ENCODE measurements at places on chromosomes 3 and 15. TPM values are rescaled to one million over a fixed set of nuclear protein-coding genes. Genes with fewer than 3 reads are reported as not detected.

DNA sequence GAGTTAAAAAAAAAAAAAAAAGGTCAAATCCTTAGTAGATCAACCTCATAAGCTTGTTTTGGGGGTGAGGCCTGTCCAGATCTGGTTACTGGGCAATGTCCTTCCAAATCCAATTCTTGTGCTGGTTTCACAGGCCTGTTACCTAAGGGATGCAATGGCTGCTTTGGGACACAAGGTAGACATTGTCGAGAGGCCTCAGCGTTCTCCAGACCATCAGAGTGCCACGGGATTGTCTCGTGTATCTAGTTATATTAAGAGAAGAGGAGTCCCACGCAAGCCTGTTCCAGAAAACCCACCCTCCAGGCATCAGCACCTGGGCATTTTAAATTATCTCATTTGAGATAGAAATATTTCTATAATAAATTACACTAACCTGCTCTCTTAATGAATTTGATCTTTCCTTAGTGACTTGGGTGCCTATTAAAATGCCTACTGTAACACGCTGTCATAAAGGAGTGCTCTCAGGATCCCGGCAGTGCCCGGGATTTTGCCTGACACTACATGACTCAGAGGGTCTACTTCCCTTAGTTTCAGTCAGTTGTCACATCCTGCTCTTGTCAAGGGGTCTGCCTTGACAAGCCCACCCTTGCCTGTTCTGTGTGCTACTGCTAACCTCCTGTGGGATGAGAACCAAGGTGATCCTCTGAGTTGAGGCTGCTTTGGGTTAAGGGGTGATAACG lies 116.0 kb downstream of the LIPC start:
- DNase-seq: no peak

- no peak for DNase-seq
These were observed 237.5 kb downstream of the UBE2E2 start for GRCh38 chr3:23440416-23441294.

DNA sequence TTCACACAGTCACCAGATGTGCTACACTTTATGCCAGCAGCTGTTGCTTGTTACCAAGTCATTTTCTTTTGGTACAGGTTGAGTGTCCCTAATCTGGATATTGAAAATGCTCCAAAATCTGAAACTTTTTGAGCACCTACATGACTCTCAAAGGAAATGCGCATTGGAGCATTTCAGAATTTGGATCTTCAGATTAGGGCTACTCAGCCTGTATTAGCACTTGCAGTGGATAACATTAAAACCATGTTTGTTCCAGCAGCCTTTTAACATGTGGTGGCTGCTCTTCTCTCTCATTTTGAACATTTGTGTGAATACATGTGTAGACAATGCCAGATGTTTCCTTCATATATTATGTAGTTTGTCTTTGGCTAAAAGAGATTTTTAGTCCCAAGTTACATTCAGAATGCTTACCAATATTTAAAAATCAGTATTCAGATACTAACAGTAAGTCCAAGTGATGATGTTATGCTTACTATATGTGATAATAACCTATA lies 230.9 kb upstream of the UBE2E1 start:
- no peak for DNase-seq

- DNase-seq: no peak
These were observed 33.9 kb upstream of the STT3B start for GRCh38 chr3:31498791-31499190.

DNA sequence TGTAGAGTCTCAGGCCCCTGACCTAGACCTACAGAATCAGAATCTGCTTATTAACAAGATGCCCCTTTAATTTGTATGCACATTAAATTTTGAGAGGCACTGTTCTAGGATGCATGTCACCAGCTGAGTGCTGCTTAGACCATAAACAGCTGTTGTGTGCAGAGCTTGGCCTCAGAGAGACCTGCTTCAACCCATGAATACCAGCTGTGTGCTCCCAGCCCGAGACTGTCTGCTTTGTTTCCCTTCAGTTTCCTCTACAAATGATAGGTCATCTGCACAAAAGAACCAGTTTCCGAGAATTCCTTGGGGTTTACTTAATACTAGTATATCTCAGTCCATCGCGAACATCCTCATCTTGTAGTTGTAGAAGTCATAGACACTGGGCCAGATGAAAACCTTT lies 158.5 kb upstream of the PFN2 start:
- no peak for DNase-seq

DNA sequence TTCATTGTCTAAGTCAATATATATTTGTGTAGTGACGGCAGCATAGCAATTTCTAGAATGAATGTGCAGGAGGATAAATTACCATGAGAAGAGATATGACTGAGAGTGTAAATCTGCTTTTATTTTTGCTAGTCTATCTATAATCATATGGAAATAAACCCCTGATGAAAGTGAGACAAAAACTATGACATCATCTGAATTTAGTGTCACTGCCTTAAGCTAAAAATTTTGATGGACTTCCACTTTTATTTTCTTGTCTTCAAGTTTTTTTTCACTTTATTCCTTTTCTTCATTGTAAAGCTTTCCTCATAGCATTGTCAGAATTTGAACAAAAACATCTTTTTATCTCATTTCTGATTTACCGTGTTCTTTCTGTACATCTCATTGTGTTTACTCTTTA lies 242.0 kb downstream of the CHST2 start:
- DNase-seq: no peak

Gene PCOLCE2
- total RNA-seq: 178 TPM

Gene NMNAT3
- 9.2 TPM for total RNA-seq

Gene FANCD2OS
- not detected for total RNA-seq

Gene ETV5
- 19.0 TPM for total RNA-seq

Gene A4GNT
- total RNA-seq: not detected

Gene CFAP100
- total RNA-seq: not detected
